ENCODE measurements at places on chromosomes 2 and 18.

DNA sequence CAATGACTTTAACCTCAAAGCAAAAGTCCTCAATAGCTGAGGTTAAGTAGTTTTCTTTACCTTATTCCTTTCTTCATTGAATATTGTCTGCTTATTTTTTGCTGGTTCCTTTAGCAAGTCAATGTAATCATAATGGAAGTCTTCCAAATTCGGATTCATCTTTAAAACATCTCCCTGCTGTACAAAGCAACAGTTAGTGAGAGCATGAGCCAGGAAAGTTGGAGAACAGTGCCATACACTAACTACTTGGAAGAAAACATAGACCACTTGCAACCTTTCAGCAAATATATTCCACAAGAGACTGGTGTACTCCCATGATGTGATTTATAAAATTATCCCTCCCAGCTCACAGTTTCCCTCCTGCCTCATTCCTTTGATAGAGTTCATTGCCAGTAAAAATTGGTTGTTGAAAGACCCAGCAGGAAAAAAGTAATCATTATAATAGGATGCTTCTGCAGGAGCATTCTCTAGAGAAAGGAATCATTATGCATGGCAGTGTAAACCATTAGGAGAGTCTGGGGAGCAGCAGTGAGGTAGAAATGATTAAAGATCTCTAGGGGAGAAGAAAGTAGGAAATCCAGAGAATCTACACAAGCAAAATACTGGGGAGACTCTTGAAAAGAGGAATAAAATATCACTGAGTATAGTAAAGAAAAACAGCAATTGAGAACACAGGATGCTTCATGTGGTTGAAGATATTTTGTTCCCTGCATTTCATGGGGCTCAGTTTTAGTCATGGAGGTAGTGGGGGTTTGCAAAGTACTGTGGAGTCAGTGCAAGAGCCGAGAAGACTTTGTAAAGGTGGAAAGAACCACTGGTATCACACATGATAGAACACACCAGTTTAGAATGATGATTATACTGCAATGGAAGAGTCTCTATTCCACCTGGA lies 38.6 kb upstream of the TTN start:
- no peak for DNase-seq

- no peak for DNase-seq
Observed at GRCh38 chr18:41034413-41034812, 920.6 kb upstream of the PIK3C3 start.

DNA sequence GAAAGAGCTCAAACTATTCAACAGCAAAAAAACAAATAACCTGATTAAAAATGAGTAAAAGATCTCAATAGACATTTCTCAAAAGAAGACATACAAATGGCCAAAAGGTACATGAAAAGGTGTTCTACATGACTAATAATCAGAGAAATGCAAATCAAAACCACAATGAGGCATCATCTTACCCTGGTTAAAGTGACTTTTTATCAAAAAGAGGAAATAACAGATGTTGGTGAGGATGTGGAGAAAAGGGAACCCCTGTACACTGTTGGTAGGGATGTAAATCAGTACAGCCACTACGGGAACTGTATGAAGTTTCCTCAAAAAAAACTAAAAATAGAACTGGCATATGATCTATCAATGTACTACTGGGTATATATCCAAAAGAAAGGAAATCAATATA lies 39.8 kb upstream of the TMEM163 start:
- DNase-seq = no peak

DNA sequence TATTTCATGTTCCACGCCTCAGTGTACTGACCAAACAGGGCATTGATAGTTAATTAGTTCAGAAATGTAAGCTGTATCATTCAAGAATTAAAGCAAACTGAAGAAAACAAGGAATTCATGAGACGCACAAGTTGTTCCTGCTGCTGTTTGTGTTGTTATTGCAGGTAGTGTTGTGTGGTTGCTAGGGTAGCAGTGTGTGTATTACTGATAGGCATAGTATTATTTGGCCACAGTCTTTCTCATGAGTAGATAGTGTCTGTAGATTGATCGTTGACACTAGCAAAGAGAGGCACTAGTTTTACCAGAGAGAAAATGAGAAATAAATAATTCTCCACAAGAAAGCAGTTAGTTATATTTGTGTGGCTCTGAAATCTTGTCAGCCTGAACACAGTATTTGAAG lies 548.6 kb downstream of the LRP1B start:
- DNase-seq = no peak

DNA sequence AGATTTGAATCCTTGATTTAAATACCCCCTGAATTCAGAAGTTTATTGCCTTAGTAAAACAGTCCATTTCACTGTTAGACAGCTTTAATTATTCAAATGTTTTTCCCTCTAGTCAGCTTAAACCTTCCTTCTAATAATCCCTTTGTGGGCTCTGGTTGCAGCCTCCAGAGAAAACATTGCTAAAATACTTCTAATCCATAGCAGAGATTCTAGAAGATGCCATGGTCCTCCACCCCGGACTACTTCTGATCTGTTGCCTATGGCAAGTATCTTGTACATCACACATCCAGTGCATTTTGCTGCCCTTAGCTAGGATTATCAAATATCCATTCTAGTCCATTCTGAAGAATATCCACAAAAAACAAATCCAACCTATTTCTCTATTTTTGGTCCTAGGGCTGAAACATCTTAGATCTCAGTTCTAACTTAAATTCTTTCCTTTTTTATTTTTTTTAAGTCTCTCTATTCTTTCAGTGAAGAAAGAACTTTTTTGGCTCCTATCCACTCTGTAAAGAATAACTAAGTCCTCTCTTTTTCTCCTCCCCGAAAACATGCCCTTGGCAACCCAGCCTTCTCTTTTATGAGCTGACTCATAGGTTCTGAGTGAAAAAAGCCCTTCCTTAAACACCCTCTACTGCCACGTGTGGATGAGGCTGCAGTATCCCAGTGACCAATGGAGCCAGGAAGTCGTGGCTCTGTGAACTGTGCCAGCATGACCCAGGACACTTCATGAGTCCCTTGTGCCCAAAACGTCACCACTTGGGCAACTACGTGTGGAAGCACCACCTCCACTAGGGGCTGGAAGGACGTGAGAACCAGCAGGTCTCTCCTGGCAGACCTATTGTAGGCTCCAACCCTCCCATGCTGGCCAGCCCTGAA lies 349.8 kb downstream of the TNS1 start:
- no peak for DNase-seq

GRCh38 chr2:191620144-191620543 lies 57.8 kb upstream of the NABP1 start:
- DNase-seq = no peak
